ENCODE measurements at places on chromosomes 1 and 21.

DNA sequence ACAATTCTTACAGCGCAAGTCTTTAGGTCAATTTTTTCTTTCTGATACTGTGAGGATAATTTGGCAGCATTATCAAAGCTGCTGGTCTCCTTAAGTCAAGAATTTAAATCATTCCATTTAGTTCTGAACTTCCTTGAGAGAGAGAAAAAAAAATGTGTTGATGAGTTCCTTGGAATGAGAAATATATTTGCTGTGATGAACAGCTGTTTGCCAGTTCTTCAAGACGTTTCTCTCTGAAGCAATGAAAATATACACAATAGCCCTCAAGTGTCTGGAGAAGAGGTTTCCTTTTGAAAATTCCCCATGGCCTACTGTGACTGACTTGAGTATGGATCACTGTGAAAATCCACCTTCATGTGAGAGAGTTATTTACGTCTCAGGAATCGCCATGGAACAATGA lies 31.0 kb upstream of the TADA1 start:
- H3K4me1 ChIP-seq: no peaks in the 10 kb centered on the region
- H3K27ac ChIP-seq: no peak overlapping the region
- no peak overlapping the region for H3K4me3 ChIP-seq
- H3K27me3 ChIP-seq: peaks cover 7% of the 10 kb centered on the region

- no peak for DNase-seq
- H3K27ac ChIP-seq: no peak overlapping the region
- H3K36me3 ChIP-seq: no peaks in the 10 kb centered on the region
Observed at GRCh38 chr1:178021950-178022349, 52.1 kb upstream of the SEC16B start.

DNA sequence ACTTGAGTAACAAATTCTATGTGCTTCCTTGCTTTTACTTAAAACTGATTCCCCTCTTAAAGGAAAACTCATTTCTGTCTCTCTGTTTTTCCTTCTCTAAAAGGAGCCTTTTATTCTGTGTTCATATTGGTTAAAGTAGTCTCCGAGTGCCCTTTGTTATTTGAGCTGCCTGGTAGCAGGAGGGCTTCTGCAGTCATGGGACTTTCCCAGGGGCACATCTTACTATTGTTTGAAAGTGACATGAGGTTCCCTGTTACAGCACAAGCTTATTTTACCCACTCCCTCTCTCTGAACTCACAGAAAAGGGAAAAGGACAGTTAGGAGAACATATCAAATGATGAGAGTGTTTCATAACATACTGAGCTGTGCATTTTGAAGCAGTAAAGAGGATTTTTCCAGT lies 58.1 kb upstream of the ANGPTL1 start:
- H3K27ac ChIP-seq: no peak overlapping the region
- H3K27me3 ChIP-seq: no peaks in the 10 kb centered on the region
- no peaks in the 10 kb centered on the region for H3K36me3 ChIP-seq
- H3K4me3 ChIP-seq: no peak overlapping the region

- H3K4me3 ChIP-seq: no peak overlapping the region
- peaks cover 8% of the 10 kb centered on the region for H3K27me3 ChIP-seq
- no peak overlapping the region for H3K27ac ChIP-seq
- no peaks in the 10 kb centered on the region for H3K36me3 ChIP-seq
Observed at GRCh38 chr1:22406722-22407495, 44.7 kb upstream of the ZBTB40 start.

- no peak overlapping the region for H3K4me3 ChIP-seq
- no peak overlapping the region for H3K27ac ChIP-seq
- no peak for DNase-seq
- H3K36me3 ChIP-seq: no peaks in the 10 kb centered on the region
- H3K4me1 ChIP-seq: no peaks in the 10 kb centered on the region
Observed at GRCh38 chr1:156444407-156445001, 56.1 kb downstream of the MEF2D start.

DNA sequence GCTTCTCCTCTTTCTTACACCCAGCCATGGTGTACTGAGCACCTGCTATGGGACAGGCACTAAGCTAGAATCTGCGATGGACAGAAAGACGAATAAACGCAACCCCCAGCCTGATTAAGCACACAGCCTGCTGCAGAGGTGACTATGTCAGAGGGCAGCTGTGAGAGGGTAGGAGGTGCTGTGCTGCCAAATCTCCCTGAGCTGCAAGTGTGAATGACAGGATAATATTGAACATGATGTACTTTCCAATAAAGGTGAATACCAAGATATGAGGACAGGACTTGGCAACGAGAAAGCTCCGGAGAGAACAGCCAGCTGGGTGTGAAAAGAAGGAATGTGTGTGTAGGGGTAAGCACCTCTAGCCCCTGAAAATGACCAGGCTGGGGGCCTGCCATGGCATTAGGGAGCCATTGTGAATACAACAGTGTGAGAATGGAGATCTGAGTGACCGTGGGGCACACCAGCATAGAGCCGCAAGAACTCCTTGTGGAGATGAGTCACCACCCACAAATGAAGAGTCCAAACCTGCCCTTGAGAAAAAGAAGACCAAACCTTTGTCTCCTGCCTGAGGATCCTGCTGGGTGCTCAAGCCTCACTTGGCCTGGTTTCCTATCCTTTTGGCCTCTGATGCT lies 83.0 kb upstream of the ATF3 start:
- H3K27ac ChIP-seq: no peak overlapping the region
- H3K4me3 ChIP-seq: no peak overlapping the region
- H3K36me3 ChIP-seq: no peaks in the 10 kb centered on the region
- peaks cover 2% of the 10 kb centered on the region for H3K27me3 ChIP-seq

DNA sequence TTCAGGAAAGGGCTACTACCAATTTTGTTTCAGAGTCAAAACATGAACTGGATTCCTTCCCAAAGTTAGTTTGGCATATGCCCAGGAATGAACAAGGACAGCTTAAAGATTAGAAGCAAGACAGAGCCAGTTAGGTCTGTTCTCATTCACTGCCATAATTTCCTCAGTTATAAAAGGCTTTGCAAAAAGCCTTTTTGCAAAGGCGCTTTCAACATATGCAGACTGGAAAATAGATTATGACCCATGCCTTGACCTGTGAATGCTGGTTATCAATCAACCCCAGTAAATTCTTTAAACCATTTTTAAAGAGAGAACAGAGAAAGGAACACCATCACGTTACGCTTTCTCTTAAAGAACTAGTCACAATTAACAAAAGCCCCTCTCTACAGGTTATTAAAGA lies 1.7 kb upstream of the FRRS1 start:
- H3K27me3 ChIP-seq: peaks cover 2% of the 10 kb centered on the region
- no peak for DNase-seq
- no peak overlapping the region for H3K27ac ChIP-seq
- H3K4me3 ChIP-seq: no peak overlapping the region
- H3K36me3 ChIP-seq: peaks cover 4% of the 10 kb centered on the region

GRCh38 chr1:47840393-47841190 lies 156.6 kb downstream of the TRABD2B start:
- peaks cover 7% of the 10 kb centered on the region for H3K27me3 ChIP-seq
- DNase-seq: no peak
- no peaks in the 10 kb centered on the region for H3K4me1 ChIP-seq
- no peaks in the 10 kb centered on the region for H3K36me3 ChIP-seq
- H3K27ac ChIP-seq: no peak overlapping the region

DNA sequence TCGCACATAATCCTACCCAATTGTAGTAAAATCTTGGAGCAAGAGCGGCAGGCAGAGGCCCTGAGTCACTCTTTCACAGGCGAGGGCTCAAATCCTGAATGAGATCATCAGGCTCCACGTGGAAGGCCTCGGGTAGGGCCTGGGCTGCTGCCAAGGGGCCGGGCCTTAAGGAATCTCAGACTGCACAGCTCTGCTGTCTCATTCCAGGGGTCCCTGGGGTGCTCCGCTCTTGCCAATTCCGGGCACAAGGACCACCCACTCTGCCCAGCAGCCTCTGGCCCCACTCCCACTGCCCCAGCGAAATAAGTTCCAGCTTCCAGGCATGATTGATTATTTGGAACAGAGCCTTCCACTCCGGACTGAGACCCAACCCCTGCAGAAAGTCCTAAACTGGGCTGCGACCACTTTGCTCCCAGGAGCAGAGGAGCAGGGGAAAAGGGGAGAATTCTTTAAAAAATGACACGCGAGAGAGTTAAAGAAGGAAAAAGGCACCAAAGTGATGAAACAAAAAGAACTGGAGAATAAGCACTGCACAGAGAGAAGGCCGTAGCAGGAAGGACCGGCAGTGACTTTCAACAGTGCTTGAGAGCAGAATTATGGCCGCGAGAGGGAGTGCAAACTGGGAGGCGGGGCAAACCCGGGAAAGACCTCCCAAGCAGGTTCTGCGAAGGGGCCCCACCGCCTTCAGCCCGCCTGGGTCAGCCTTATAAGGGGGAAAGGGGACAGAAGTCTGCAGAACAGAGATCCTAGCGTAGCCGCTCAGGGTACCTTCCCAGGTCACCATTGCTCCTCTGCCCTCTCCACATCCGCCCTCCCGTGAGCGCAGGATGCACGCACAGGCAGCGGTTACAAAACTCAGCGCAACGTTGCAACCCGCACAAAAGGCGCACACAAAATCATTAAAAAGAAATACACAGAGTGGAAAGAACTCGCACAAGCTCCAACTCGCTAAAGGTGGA lies 2.0 kb downstream of the ADAMTS1 start:
- H3K4me1 ChIP-seq: no peaks in the 10 kb centered on the region
- H3K27me3 ChIP-seq: peaks cover 5% of the 10 kb centered on the region
- H3K4me3 ChIP-seq: peak overlapping the region; percentile 67
- no peaks in the 10 kb centered on the region for H3K36me3 ChIP-seq

DNA sequence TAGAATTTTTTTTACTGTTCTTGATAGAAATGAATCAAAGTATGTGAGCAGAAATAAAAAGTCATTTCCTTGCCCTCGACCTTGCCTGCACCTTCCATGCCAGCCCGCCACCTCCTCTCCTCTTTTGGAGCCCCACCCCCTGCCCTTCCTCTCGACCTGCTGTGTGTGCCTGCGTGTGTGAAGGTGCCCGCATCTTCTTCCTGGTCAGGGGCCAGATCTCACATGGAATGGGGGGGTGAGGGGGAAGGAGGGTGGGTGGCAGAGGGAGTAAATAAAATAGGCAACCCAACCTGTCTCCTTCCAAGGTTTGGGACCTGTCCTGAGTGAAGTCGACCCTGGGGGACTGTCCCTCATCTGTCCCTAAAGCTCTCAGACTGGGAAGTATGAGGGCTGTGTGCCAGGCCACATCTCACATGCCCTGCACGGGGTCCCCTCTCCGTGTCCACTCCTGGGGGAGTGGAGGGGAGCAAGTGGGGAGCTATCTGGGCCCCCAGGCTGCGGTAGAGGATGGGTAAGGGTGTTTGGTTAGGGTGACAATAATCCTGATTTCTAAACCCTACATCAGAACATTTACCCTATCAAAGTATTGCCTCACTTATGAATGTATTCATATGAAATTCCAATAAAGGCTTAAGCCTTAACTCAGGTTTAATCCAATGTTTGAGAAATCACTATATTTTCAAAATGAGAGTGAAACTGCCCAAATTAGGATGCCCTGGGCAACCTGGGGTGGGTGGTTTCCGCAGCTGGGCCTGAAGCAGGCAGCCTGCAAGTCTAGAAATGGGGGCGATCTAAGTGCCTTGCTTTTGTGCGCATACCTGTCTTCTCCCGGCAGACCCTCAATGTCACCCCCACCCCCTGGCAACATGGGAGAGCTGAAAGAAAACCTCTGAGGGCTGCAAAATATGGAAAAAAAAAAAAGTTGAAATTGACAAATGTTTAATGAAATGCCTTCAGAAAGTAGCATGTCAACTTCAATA lies 15.4 kb downstream of the AMPD2 start:
- no peak for DNase-seq
- no peaks in the 10 kb centered on the region for H3K4me1 ChIP-seq
- H3K27me3 ChIP-seq: no peaks in the 10 kb centered on the region
- H3K4me3 ChIP-seq: no peak overlapping the region
- H3K36me3 ChIP-seq: no peaks in the 10 kb centered on the region

DNA sequence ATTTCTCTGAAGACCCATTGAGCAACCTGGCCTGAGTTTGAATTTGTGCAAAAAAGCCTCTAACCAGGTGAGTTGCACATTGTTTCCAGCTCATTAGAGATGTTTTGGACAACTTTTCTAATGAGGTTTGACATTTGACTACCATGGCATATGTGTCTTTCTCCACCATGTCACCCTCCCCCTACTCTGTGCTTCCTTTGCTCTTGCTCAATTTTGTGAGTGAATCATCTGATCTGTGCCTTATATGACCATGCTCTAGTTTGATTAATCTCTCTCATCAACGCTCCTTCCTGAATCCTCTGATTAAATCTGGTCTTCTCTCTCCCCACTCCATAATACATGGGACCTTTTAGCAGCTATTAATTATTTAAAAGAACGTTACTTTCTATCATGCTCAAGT lies 144.8 kb upstream of the SAMSN1 start:
- no peaks in the 10 kb centered on the region for H3K27me3 ChIP-seq
- H3K27ac ChIP-seq: no peak overlapping the region
- H3K4me1 ChIP-seq: no peaks in the 10 kb centered on the region
- no peak for DNase-seq

GRCh38 chr1:218090459-218090858 lies 194.6 kb upstream of the RRP15 start:
- H3K4me1 ChIP-seq: no peaks in the 10 kb centered on the region
- H3K36me3 ChIP-seq: no peaks in the 10 kb centered on the region
- DNase-seq: no peak
- no peaks in the 10 kb centered on the region for H3K27me3 ChIP-seq
- H3K4me3 ChIP-seq: no peak overlapping the region

DNA sequence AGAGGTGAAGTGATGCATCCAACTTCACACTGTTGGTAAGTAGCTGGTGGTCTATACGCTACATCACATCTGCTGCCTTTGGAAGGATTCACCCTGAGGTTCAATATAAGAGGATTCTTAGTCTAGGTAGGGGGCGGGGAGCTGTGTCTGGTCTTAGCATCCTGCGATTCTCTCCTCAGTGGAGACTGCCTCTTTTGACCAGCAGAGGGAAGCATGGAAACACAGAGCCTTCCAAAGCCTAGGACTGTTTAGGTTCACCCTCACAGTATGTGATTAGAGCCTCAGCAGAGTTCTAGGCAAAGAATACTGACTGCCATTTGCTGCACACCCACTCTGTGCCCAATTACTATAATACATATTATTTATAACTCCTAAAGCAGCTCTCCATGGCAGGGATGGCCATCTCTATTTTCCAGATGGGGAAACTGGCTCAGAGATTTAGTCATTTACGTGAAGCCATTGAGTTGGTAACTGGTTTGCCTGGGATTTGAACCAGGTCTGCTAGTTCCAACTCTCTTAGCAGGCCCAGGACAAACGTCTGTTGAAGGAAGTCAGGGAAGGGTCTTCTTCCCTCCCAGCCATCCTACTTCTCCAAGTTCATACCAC lies 28.9 kb upstream of the EFCAB14 start:
- H3K36me3 ChIP-seq: no peaks in the 10 kb centered on the region
- no peak overlapping the region for H3K27ac ChIP-seq
- peak; percentile 28 for DNase-seq

Data from Panc1 (cell line).